ENCODE measurements at places on chromosomes 3 and 15.

GRCh38 chr3:171772427-171773056, 37.7 kb downstream of the PLD1 start:
- DNase-seq = no peak

DNA sequence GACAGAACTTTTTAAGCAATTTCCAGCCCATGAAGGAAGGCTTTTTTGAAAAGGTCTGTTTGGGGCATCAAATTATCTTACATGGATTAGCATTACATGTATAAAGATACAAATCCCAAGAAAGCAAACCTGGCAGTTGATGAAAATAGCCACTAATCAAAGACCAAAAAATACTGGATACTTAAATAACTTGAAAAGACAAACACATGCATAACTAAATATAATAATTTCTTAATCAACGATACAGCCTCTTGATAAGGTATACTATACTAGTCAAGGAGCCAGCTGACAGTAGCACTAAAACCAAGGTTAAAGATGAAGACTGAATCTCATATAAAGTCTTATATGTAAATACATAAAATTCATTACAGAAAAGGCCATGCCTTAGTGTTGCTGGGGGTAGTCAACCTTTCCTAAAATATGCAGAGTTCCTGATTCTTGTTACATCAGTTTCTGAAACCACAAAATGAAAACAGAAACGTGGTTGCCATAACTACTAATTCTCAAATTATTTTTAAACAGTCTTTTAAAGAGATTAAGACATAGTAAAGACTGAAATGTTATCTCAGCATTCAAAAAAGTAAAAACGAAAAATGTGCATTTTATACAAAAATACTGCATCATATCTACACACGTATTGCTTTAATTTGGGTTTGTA, 2.0 kb downstream of the ANKRD28 start:
- no peak for DNase-seq

GRCh38 chr3:126113238-126113555, 29.3 kb upstream of the SLC41A3 start:
- DNase-seq = no peak

DNA sequence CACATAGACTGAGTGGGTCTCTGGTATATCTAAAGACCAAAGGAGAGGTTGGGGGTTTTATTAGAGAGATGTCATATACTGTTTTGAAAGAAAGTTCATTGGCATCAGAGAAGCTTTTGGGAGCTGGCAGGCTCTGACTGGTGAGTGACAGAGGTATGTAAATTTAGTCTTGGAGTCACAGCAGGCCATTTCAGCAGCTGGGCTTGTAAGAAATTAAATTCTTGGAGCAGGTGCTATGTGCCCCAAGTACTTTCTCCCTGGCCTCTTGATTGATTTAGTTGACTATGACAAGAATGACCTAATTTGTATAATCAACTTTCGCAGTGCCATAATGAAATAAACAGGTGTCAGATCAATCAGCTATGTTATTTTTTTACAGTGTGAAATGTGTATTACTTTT, 47.8 kb upstream of the CDAN1 start:
- DNase-seq = no peak

DNA sequence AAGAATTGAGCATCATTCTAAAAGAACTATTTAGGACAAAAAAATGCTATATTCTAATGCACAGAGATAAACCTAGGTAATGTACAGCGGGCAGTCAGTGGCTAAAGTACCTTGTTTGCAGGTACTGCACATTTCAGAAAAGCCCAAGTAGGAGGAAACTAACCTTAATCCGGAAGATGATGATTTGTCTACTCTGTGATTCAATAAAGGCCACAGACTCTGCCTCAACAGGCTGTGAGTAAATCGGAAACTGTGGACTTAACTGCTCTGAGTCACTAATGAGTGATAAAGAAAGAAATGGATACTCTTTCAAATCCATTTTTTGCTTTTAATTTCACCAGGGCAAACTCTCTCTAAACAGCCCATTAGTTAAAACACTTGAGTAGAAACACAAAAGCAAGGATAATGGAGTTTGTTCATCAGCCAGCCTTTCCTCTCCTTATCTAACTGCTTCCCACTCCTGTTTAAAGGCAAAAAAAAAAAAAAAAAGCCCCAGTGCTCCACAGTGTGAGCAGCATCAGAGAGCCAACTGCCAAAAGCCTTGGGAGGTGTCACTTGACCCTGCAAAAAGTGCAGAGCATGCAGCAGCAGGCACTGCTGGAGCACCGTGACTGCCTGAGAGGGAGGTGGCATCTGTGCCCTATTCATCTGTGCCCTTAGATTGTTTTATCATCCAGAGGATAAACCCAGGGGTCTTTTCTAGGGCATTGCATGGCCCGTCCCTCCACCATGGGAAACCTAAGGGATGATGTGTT, 187.7 kb downstream of the SATB1 start:
- DNase-seq = no peak

- no peak for DNase-seq
Measured at GRCh38 chr3:6228958-6229683, 631.8 kb upstream of the GRM7 start.

DNA sequence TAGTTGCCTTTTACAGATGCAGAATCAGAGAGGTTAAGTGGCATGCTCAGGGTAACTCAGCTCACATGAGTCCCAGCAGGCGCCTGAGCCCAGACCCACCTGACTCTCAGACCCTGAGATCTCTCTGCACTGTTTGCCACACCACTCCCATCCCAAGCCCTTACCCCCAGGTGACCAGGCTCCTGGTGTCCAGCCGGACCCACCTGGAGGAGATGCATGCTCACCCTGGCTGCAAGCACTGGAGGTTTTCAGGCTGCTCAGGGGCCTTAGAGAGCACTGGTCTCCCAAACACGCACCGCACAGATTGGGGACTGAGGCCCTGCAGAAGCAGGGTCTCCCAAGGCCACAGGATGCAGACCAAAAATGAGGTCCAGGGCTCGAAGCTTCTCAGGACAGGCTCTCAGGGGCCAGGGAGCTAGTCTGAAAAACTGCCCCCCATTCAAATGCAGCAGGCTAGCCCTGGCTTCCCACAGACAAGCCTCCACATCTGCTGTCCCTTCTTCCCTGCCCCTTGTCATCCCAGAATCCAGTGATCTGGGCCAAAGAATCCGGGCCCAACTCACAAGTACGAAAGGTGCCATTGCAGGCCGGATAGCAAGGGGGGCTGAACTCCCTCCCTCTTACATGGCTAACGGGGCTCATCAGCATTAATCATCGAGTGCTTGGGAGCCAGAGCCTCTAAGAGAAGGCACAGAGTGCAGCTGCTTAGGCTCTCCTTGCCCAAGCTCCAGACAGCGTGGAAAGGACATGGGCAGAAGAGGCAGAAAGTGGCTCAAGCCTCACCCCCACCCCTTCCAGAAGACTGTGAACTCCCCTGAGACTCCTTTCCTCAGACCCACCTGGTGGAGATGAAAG, 90.2 kb upstream of the PRR20G start:
- DNase-seq = no peak

- DNase-seq = no peak
Measured at GRCh38 chr3:101518421-101518871, 5.4 kb upstream of the SENP7 start.

DNA sequence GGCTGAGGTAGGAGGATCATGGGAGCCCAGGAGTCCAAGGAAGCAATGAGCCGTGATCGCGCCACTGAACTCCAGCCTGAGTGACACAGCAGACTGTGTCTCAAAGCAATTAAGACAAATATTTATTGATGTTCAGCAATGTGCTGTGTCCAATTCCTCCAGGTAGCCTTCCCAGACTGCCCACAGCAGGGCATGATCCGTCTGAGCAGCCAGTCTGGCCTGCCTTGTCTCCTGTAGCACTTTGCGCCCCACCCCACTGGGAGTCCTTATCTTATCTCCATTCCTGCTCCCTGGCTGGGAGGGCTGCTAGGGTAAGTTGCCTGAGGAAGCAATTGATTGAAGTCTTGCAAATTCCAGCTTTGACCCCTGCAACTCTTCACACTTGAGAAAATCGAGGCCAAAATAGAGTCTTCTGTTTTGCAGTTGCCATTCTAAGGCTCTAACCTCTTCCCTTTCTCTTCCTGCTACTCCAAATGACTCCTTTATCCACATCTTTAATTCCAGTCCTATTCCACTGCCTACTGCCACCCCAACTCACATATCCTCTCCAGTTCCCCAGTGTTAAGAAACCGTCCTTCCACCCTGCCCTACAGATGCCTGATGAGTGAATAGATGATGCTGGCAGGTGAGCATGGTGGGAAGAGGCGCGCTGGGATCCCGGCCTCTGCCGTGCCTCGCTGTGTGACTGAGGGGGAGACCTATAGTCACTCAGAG, 26.9 kb upstream of the LCTL start:
- no peak for DNase-seq

GRCh38 chr3:99863588-99863987, 45.9 kb downstream of the CMSS1 start:
- DNase-seq = no peak

DNA sequence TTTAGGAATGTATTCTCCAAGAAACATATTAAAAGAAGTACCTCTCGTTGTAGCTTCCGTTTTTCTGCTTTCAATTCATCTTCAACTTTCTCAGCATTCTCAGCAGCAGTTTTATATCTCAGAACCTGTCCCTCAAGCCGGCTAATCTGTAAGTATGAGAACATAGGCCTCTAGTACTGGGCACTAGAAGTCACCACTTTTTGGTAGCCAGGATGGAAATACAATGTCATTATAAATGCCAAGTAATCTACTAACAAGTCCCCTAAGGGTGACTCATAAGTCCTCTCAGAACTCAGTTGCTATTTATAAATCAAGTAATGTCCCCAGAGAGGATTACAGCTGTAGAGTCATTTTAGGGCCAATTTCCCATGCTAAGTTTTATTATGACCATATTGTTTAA, 61.1 kb downstream of the MLH1 start:
- no peak for DNase-seq

GRCh38 chr3:15345608-15346137, 13.3 kb upstream of the SH3BP5 start:
- no peak for DNase-seq

DNA sequence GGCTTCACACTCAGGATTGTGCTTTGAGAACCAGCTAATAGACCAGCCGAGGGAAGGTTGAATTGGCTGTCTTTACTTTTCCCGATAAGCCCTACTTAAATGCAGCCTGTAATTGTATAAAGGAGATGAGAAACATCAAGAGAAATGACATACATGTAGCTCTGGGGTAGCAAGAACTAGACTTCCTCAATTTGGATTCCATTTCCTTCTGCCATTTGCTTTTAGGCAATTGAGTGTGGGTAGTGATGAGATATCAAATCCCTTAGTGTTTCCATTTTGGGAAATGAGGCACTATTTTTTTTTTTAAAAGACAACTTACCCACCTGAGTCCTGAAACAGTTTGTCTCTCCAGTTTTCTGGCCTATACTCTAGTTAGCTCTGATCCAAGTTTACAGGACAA, 2.2 kb downstream of the INAFM2 start:
- no peak for DNase-seq

DNA sequence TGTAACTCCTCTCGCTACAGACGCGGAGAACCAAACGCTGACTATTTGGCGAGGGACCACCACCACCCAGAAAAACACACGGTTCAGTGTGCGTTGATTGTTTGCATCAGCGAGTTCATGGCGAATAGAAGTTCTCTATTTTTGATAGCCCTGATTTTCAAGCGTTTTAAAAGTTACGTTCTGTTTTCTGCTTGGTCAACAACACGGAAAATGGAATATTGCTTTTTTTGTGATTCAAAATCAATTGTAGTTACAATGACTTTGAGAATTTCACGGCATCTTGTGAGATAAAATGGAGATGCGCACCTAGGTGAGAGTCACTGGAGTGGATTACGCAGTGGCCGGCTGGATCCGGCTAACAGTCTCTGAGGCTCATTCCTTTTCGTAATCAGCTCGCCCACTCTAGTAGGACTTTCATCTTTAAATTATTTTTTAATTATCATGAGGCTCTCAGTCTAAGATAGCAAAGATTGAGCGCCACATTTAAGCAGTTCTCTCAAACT, 54.8 kb downstream of the CCDC54 start:
- no peak for DNase-seq

DNA sequence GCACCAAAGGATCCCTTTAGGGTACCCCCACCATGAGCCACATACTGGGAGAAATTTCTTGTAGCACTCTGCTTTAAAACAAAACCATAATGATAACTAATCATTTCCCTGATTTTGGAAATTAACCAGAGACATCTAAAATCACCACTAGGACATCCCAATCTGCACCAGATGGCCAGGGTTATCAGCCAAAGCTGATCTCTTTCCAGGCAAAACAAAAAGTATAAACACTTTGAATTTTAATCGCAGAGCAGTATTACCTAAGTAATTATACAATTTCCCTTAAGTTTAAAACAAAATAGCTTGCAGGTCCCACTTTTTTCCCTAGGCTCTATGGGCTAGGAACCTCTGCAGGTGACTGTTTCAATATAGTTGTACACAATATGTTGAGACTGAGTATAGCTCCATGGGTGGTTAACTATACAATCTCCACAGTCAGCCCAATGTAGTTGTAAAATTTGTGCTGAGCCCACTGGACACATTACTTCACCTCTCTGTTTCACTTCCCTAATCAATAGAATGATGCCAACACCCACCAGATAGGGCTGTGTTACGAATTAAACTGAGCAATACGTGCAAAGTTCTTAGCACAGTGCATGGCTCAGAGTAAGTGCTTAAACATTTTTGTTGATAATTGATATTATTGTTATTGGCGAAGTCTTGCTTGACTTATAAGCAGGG, 629 bp upstream of the NOX5 start:
- no peak for DNase-seq

GRCh38 chr3:14898929-14899328, 48.5 kb upstream of the NR2C2 start:
- no peak for DNase-seq

DNA sequence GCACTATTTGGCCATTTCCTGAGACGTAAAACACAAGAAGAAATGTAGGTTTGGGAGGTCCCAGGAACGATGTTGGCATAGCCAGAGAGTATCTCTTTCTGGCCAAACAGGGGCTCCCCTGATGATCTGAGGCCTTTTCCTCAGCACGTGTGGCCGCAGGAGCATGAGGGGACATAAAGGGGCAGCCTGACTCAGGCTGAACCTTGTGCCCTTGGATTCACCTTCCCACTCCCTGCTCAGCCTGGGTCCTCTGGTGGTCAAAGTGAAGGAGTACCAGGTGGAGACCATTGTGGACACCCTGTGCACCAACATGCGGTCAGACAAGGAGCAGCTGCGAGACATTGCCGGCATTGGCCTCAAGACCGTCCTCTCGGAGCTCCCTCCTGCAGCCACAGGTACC, 10.6 kb downstream of the CAND2 start:
- no peak for DNase-seq

DNA sequence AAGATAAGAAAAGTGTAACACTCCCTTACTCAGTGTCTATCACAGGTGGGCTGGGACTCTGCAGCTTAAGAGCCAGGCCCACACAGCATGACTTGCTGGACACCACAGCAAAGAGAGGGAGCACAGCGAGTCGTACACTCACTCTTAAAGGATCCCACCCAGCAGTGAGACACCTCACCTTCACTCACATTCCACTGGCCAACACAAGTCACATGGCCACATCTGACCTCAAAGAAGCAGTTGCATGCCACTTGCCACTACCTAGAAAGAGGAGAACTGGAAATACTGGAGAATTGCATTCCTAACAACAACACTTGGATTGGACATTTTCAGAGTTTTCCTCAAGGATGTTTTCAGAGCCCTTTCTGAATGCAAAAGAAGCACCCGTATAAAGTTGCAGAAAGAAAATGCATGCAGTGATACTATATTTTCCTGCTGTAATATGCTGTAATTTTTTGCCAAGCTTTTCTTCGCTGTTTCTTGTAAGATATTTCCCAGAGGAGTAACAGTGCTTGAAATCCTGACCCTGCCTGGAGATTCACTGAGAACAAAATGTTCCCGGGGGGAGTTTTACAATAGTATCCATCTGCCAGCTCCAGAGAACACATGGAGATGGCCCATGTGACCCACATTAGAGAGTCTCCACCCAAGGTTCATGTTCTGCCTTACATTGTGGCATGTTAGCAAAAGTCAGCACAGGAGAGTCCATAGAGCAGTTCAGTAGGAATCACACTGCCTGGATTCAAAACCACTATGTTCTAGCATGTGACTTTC, 42.2 kb downstream of the TRIM42 start:
- no peak for DNase-seq
